ENCODE measurements at places on chromosomes 2 and 18.

GRCh38 chr2:176461809-176462670 is 192.8 kb downstream of the MTX2 start:
- DNase-seq: no peak

GRCh38 chr18:7464245-7464966 is 102.7 kb upstream of the PTPRM start:
- no peak for DNase-seq

DNA sequence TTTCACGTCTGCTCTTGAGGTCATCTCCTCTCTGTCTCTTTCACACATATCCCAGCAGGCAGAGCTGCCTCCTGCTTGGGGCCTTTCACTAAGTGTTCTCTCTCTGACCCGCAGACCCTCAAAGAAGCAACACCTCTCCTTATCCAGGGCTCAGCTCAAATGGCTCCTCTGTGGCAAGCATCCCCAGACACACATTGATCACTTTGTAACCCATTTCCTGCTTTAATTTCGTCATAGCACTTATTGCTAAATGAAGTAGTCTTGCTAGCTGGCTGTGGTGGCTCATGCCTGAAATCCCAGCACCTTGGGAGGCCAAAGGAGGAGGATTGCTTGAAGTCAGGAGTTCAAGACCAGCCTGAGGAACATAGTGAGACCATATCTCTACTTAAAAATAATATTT is 41.4 kb downstream of the SGPP2 start:
- DNase-seq: no peak

DNA sequence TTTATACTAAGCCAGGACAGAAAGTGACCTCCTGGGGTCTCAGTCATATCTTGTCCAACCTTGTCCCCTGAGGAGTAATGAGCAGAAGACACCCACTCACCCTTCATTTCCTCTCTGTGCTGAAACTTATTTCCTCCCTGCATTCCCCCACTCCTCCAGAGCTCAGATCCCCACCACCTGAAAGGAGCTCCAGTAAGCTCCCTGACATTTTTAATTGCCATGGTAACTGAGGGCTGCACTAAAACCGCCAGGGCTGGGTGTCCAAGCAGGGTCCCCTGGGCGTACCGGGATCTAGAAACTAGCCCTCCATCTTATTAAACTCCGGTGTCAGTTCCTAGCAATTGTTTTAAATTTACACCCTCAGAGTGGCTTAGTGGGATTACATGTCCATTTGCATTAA is 393.3 kb upstream of the HNRNPA3 start:
- DNase-seq: no peak

DNA sequence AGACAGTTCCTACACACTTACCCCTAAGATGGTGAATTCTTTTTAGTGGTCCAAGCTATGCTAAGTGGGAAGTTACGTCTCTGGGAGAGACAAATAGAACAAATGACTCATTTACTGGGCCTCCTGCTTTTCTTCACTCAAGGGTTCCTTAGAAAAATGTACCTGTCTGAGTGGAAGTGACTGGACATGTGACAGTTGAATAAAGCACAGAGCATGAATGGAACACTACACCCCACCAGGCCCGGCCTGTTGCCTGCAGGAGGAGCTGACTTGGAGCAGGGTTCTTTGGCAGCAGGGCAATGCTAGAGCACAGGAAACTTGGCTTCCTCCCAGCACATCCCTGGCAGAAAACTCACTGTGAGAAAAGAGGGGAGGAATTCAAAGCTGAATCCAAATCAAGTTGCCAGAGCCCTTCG is 451.0 kb upstream of the SETBP1 start:
- DNase-seq: no peak
